Calu3 (cell line): ENCODE measurements at places on chromosomes 7 and 10. TPM values are rescaled to one million over a fixed set of nuclear protein-coding genes. Genes with fewer than 3 reads are reported as not detected.
A peak's percentile ranks its signal among the peaks of the same experiment; 100 is the strongest.

- DNase-seq: no peak
Observed at GRCh38 chr7:154869436-154869835, 133.5 kb downstream of the PAXIP1 start.

DNA sequence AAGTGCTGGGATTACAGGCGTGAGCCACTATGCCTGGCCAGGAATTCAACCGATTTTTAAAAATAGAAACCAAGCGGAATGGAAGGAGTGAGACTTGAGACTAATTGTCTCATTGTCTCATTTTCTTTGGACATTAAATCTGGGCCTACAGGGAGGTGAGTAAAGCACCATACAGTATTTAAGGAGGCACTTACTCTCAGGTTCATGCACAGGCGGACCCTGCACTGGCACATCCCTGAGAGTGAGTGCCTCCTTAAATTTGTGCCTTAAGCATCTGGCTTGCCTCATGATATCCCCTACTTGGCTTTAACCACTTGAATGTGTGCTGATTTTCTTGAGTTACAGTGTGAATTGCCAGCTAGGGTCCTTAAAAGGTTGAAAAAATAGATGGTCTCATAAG is 10.6 kb downstream of the UBE3C start:
- no peak for DNase-seq

GRCh38 chr7:105141068-105141467 is 127.1 kb downstream of the KMT2E start:
- DNase-seq: no peak

DNA sequence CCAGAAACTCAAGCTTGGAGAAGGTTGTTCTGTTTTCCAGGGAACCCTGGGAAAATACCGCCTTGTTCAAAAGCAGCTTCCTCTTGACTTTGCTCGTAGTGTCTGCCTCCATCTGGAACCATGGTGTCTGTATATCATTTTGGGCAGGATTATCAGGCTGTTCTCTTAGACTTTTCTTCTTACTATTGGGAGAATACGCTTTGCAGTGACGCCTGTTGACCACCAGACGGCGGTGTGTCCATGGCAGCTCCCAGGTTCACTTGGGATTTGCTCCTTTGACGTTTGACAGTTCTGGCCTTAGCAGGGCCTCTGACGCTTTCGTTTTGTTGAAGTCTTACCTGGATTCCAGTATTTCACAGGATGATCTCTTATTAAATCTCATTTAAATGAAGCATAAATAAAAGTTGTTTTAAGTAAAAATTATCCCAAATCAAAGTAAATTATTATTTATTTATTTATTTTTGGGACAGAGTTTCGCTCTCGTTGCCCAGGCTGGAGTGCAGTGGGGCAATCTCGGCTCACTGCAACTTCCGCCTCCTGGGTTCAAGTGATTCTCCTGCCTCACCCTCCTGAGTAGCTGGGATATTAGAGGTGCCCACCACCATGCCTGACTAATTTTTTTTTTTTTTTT is 41.8 kb upstream of the GJD4 start:
- peak; percentile 69 for DNase-seq

DNA sequence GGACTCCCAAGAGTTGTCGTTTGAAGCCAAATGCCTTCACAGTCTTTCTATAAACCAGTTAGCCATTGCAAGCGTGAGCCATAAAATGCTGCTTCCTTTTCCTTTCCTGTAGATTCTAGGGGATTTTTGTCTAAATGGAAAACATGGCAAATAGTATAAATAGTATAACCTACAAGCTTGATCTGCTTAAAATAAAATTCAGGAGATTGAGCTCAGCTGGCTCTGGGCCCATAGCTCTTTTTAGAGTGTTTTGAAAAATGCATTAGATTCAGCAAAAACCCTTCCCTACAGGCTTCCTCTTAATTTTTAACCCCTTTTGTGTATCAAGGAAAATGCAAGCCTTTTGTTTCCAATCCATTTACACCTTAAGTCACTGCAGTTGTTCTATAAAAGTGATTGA is 190.1 kb upstream of the GDF10 start:
- no peak for DNase-seq

KCND2 gene
- 1.2 and 2.4 TPM in 2 replicates for total RNA-seq

DNA sequence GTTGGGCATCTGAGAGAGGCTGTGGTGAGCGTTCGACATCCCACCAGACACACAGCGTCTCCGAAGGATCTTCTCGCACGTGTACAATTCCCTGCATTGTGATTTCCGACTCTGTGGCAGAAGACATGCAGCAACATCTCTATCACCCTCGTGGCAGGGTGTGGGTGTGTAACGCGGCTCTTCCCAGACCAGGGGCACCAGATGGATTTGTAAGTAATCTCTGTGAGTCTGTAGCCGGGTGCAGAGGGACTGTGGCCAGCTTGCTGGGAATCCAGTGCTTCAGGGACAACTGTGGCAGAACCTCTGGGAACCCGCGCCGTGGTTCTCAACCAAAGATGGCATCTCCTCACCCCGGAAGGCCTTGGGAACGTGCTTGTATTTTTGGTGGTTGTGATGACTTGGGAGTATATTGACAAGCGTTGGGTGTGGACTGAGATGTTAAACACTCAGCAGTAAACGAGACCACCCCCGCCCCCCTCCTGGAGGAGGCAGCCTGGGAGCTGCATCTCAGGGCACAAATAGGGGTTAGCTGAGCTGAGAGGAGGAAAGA is 21.2 kb downstream of the FOXL3 start:
- DNase-seq: no peak

GRCh38 chr10:113056441-113057021 is 106.5 kb downstream of the TCF7L2 start:
- no peak for DNase-seq

ATRNL1 gene
- total RNA-seq: 4.0 and 8.8 TPM in 2 replicates
